Activated naive CD8-positive, alpha-beta T cell treated with anti-CD3 and anti-CD28 coated beads, Interleukin-2, amount 50 U/mL, for 24 hours (primary cell): ENCODE measurements at places on chromosomes 12 and 14.

GRCh38 chr12:55548756-55549155, 646 bp upstream of the OR6C4 start:
- H3K27me3 ChIP-seq: peaks cover 20% of the 10 kb centered on the region
- H3K4me1 ChIP-seq: no peaks in the 10 kb centered on the region
- H3K27ac ChIP-seq: no peak overlapping the region
- no peak for DNase-seq
- no peak overlapping the region for H3K4me3 ChIP-seq
- H3K36me3 ChIP-seq: no peaks in the 10 kb centered on the region

DNA sequence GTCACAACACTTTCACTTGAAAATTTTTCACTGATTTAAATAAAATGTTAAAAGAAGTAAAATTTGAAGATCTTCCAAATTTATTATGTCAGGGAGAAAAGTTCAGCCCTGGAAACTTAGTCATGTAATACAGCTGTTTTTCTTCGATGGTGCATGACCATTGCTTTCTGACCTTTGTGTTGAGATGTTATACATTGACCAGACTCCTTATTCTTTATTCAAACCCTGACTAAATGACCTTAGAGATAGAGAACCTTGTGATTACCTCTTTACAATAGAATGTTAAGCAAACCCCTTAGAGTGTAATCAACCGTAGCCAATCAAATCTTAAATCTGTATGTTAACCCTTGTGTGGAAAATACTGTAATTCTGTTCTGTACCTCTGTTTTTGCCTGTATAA, 34.5 kb downstream of the PLCZ1 start:
- no peaks in the 10 kb centered on the region for H3K4me1 ChIP-seq
- no peaks in the 10 kb centered on the region for H3K36me3 ChIP-seq
- no peak for DNase-seq
- H3K27me3 ChIP-seq: no peaks in the 10 kb centered on the region
- no peak overlapping the region for H3K27ac ChIP-seq

- peak overlapping the region; percentile 1 for H3K4me3 ChIP-seq
- H3K4me1 ChIP-seq: peaks cover 52% of the 10 kb centered on the region
- H3K27ac ChIP-seq: peak overlapping the region; percentile 31
Observed at GRCh38 chr12:104643093-104643818, 186.5 kb downstream of the CHST11 start.

GRCh38 chr14:95184413-95184790, 27.1 kb upstream of the DICER1 start:
- no peak for DNase-seq
- H3K4me3 ChIP-seq: no peak overlapping the region
- peaks cover 29% of the 10 kb centered on the region for H3K27me3 ChIP-seq
- no peak overlapping the region for H3K27ac ChIP-seq

GRCh38 chr14:20400965-20401593, 12.2 kb downstream of the TEP1 start:
- no peak for DNase-seq
- peaks cover 33% of the 10 kb centered on the region for H3K4me1 ChIP-seq
- H3K36me3 ChIP-seq: peaks cover 38% of the 10 kb centered on the region
- no peaks in the 10 kb centered on the region for H3K27me3 ChIP-seq

DNA sequence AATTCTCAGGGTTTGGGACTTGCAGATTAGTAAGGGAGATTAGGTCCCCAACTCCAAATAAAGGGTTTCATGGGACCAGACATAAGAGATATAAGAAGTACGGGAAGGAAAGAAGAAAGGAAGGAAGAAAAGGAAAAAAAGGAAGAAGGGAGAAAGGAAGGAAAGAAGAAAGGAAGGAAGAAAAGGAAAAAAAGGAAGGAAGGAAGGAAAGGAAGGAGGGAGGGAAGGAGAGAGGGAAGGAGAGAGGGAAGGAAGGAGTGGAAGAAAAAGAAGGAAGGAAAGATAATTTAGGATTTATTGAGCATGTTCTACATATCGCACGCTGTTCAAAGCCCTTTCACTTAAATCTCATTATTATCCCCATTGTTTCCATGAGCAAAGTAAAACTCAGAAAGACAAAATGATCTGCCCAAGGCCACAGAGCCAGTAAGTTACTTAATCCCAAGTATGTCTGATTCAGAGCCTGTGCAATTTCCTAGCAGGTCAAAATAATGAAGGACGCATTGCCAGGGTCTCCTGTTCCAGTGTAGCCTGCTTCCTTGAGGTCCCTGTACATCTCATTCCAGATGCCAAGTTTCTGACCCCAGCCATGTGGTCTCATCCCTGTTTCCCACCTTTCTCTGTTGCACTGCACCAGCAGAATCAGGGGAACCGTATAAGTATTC, 3.9 kb upstream of the HDAC7 start:
- H3K4me3 ChIP-seq: no peak overlapping the region
- H3K27ac ChIP-seq: peak overlapping the region; percentile 87
- no peaks in the 10 kb centered on the region for H3K27me3 ChIP-seq

- H3K36me3 ChIP-seq: peaks cover 46% of the 10 kb centered on the region
- no peaks in the 10 kb centered on the region for H3K27me3 ChIP-seq
- H3K4me3 ChIP-seq: no peak overlapping the region
- no peak for DNase-seq
- peaks cover 71% of the 10 kb centered on the region for H3K4me1 ChIP-seq
- peak overlapping the region; percentile 36 for H3K27ac ChIP-seq
Observed at GRCh38 chr12:64633011-64633939, 23.0 kb downstream of the RASSF3 start.

DNA sequence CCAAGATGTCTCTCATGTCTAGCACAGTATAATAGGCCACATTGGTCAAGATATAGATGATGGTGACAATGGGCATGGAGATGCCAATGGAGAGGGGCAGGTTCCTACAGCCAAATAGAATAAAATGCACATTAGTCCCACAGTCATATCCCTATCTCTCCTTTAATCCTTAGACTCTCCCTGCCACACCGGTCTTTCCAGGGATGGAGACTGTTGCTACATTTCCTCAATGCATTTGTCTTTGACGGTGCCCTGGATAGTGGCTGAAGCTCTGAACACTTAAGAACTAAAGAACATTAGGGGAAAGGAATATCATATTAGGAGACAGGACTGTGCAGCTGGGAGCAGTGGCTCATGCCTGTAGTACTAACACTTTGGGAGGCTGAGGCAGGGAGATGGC, 9.7 kb downstream of the OXA1L start:
- H3K27ac ChIP-seq: no peak overlapping the region
- H3K36me3 ChIP-seq: peaks cover 22% of the 10 kb centered on the region
- no peak overlapping the region for H3K4me3 ChIP-seq
- H3K4me1 ChIP-seq: no peaks in the 10 kb centered on the region
- DNase-seq: no peak
- no peaks in the 10 kb centered on the region for H3K27me3 ChIP-seq

- no peak for DNase-seq
- H3K27me3 ChIP-seq: peaks cover 17% of the 10 kb centered on the region
- H3K4me1 ChIP-seq: no peaks in the 10 kb centered on the region
- H3K27ac ChIP-seq: no peak overlapping the region
- no peaks in the 10 kb centered on the region for H3K36me3 ChIP-seq
Observed at GRCh38 chr14:88231603-88232002, 91.5 kb downstream of the KCNK10 start.

GRCh38 chr12:79452906-79453305, 237.9 kb downstream of the PAWR start:
- no peak overlapping the region for H3K4me3 ChIP-seq
- DNase-seq: no peak
- no peaks in the 10 kb centered on the region for H3K36me3 ChIP-seq
- no peaks in the 10 kb centered on the region for H3K27me3 ChIP-seq
- H3K4me1 ChIP-seq: no peaks in the 10 kb centered on the region

GRCh38 chr12:14560904-14561574, 6.6 kb downstream of the PLBD1 start:
- H3K27me3 ChIP-seq: peaks cover 6% of the 10 kb centered on the region
- H3K36me3 ChIP-seq: no peaks in the 10 kb centered on the region
- no peak for DNase-seq
- no peak overlapping the region for H3K27ac ChIP-seq
- no peak overlapping the region for H3K4me3 ChIP-seq

- peak overlapping the region; percentile 54 for H3K4me3 ChIP-seq
- no peak for DNase-seq
- no peak overlapping the region for H3K27ac ChIP-seq
- H3K27me3 ChIP-seq: no peaks in the 10 kb centered on the region
Observed at GRCh38 chr14:24693353-24693737, 59.4 kb upstream of the GZMB start.

DNA sequence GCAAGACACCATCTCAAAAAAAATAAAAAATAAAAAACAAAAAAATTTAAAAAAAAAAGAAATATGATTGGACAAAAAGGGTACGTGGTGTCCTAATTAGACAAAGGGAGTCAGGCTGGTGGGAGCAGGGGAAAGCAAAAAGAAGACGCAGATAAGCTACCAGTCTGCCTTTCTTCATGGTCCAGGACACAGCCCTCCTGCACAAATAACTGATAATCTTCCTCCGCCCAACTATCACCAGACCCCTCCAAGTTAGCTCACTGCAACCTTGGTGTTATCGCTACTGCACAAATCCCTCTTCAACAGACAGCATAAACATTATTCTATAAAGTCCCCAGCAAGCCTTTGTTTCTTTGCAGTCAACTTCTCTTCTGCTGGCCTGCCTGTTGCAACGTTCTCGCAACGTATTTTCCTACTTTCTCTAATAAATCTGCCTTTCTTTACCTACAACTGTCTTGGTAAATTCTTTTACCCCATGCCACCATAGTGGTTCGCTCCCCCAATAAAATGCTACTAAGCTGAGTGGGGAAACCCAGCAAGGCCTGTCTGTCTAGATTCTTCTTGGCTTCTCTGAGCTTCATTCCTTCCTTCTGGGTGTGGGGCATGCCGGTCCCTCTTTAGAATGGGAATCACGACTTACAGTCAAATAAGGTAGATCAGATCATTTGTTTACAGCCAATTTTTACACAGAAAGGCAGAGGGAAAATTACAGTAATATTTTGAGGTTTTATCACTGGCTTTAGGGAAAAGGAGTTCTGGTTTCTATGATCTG, 14.6 kb upstream of the DNAL1 start:
- H3K4me1 ChIP-seq: peaks cover 9% of the 10 kb centered on the region
- H3K36me3 ChIP-seq: no peaks in the 10 kb centered on the region
- H3K27me3 ChIP-seq: peaks cover 5% of the 10 kb centered on the region
- no peak overlapping the region for H3K4me3 ChIP-seq
- H3K27ac ChIP-seq: no peak overlapping the region

GRCh38 chr14:22560662-22561365, 28.2 kb downstream of the DAD1 start:
- peaks cover 4% of the 10 kb centered on the region for H3K27me3 ChIP-seq
- H3K27ac ChIP-seq: peak overlapping the region; percentile 99
- H3K4me3 ChIP-seq: peak overlapping the region; percentile 78
- peaks cover 37% of the 10 kb centered on the region for H3K36me3 ChIP-seq
- peaks cover 99% of the 10 kb centered on the region for H3K4me1 ChIP-seq

GRCh38 chr14:67285876-67286452, 44.7 kb downstream of the PALS1 start:
- no peaks in the 10 kb centered on the region for H3K4me1 ChIP-seq
- no peak overlapping the region for H3K27ac ChIP-seq
- DNase-seq: no peak
- H3K4me3 ChIP-seq: no peak overlapping the region
- no peaks in the 10 kb centered on the region for H3K36me3 ChIP-seq
- H3K27me3 ChIP-seq: no peaks in the 10 kb centered on the region

- H3K4me3 ChIP-seq: no peak overlapping the region
- H3K27ac ChIP-seq: no peak overlapping the region
- DNase-seq: no peak
Observed at GRCh38 chr12:24175929-24176328, 226.5 kb upstream of the SOX5 start.
